ENCODE measurements at places on chromosomes 2 and 18.

GRCh38 chr2:181419129-181419855 lies 37.9 kb upstream of the ITGA4 start:
- DNase-seq: no peak

DNA sequence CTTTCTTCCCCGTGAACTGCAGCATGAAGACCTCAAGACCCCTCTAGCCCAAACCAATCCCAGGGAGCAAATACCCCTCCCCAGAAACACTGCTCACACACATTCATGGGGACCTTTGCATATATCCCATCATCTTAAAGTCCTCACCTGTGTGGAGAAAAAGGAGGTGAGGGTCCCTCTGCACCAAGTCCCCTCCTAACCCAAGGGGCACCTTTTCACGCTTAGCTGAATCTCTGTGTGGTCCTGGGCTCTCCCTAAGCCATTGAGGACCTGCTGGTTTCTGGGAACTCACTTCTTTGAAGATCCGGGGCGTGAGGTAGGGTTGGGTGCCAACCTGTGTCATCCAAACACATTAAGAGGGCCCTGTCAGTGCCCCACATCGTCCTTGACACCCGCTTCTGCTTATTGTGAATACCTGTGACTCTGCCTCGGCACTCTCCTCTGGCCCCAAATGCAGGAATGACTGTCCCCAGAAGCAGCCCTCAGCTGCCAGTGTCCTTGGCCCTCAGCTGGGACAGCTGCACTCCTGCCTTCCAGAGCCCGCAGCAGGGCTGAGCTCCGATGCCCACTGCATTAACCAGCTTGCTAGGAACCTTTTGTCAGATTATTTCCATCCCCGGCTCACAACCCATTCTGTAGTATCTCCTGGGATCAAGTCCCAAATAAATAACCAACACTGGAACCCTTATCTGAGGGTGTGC lies 41.3 kb upstream of the ITM2C start:
- no peak for DNase-seq

GRCh38 chr2:201432038-201432620 lies 19.1 kb downstream of the TRAK2 start:
- DNase-seq: no peak

- no peak for DNase-seq
Measured at GRCh38 chr2:217899231-217900009, 103.4 kb downstream of the TNS1 start.

DNA sequence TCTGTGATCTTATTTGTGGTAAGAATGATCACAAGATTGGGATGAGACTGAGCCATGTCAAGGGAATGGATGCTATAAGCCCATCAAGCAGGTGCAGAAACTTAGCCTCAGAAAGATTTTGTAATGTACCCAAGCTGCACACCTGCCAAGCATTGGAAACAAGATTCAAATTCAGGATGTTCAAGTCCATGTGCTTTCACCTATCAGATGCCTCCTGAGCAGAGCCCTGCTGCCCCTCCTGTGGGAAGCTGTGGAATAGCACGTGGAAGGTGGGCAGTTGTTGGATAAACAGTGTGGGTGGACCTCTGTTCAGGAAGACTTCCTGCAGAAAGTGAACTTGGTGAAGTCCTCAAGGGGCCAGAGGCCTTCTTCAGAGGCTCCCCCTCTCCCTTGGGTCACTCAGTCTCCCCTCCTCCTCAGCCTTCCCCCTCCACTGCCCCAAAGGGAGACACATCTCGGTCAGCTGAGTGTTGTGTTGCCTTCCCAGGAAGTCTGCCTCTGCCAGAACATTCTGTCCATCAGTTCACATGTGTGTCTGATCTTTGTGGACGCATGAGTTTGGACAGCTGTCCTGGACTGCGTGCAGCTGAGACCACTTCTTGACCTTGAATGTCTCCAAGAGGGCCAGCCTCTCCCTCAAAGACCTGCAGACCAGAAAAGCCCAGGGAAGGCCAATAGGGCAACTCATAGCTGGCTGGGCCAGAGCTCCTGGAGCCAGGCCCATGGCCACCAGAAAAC lies 186.1 kb downstream of the INHBB start:
- DNase-seq: no peak

DNA sequence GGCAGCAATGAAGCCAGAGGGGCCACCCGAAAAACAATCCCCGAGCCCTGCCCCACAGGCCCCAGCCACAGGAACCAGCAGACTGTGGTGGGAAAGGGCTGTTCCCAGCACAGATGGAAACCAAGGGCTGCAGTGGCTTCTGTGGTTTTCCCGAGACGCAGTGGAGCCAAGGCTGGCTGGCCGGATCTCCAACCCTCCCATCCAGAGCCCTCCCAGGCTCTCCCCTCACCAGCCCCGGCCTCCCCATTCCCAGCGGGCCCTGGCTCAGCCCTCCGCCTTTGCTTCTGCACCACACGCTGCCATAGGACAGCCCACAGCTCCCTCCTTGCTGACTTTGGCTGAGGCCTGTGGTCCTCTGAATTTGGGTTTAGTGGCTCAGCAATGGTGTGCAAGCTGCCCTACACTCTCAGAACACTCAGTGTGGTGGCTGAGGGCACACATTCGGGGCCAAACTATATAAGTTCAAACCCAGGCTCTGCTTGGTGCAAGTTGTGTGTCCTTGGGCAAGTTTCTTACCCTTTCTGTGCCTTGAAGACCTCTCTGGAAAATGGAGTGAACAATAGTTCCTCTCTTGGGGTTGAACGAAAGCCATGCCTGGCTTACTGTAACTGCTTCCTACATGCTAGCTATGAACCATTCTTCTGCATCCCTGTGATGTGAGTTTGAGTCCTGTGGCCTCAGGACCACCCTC lies 200.1 kb downstream of the SMAD7 start:
- no peak for DNase-seq

DNA sequence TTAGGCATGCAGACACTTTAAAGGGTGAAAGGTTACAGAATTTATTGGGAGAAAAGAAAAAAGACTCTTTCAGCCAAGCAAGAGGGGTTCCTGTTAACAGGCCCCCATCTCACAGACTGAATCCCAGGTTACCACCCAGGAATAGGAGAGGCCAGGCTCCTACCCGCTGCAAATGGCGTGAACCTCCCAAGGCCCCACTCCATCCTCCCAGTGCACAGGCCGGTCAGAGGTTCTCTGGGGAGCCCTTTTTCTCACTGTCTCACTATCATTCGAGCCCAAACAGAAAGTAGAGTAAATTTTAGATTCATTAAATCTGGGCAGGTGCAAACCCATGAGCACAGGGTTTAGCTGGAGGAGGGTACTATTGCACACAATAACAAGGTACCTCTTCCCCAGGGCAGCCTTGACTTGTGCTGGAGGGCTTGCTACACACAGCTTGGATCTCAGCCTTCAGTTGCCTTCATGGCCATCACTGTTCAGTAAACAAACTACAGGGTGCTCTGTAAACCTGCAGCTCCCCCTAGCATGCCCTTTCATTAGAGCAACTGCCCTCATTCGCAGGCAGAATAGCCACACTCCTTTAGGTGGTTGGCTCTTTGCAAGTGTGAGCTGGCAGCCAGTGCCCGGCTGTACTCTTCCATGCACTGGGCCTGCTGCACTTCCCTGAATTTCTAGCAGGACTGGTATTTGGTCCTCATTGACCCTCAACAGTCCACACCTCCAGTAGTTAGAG lies 7.3 kb upstream of the PLEK start:
- no peak for DNase-seq
